ENCODE measurements at places on chromosomes 1 and 21. TPM values are rescaled to one million over a fixed set of nuclear protein-coding genes. Genes with fewer than 3 reads are reported as not detected.

STPG1 gene
- 5.1 TPM for total RNA-seq

PPIAL4G gene
- total RNA-seq: 0.44 TPM

- peaks cover 2% of the 10 kb centered on the region for H3K36me3 ChIP-seq
- H3K4me1 ChIP-seq: peaks cover 12% of the 10 kb centered on the region
- no peak for DNase-seq
- H3K4me3 ChIP-seq: no peak overlapping the region
- no peaks in the 10 kb centered on the region for H3K27me3 ChIP-seq
Measured at GRCh38 chr21:33897739-33898138, 17.9 kb downstream of the ATP5PO start.

DNA sequence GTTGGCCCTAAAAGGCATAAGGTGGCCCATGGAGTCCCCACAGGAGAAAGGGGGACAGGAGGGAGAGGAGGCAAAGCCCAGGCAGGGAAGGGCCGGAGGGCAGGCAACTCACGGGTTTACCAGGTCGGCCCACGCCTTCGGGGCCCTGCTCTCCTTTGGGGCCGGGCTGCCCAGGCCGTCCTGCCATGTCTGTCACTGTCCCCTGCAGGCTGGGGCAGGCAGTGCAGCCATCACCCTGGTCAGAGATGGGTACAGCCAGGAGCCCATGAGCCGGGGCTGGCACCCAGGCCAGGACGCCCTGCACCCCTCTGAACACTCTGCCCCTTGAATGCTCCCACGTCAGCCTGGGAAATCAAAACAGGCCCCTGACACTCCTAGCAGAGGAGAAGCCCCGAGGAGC, 19.8 kb downstream of the COL16A1 start:
- no peaks in the 10 kb centered on the region for H3K4me1 ChIP-seq
- peak; percentile 4 for DNase-seq
- H3K36me3 ChIP-seq: no peaks in the 10 kb centered on the region
- no peak overlapping the region for H3K4me3 ChIP-seq
- no peak overlapping the region for H3K27ac ChIP-seq

DNA sequence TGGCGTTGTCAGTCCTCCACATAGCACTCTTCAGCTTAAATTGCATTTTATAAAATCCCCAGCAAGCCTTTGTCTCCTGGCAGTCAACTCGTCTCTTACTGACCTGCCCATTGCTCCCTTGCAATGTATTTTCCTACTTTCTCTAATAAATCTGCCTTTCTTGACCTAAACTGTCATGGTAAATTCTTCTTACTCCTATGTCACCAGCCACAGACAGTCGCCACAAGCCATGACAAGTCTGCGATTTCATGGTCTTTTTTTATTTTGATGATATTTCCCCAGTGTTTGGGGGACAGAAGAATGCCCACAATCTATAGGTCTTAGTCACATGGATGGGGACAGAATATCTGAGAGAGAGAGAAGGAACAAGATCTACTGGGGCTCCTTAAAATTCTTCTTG, 8.4 kb downstream of the IFNAR2 start:
- no peak overlapping the region for H3K4me3 ChIP-seq
- no peaks in the 10 kb centered on the region for H3K27me3 ChIP-seq
- H3K4me1 ChIP-seq: peaks cover 87% of the 10 kb centered on the region
- DNase-seq: no peak
- H3K27ac ChIP-seq: no peak overlapping the region

DNA sequence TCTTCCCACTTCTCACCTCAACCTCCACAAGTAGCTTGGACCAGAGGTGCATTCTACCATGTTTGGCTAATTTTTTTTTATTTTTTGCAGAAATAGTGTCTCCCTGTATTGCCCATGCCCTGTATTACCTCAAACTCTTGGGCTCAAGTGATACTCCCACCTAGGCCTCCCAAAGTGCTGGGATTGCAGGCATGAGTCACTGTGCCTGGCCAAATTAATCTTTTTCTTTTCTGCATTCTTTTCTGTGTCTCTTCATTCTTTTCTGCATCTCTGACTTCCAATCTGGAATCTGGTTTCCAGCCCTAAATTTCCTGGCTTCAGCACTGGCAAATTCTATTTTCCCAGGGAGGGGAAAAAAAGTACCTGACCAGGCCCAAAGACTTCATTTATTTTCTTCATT, 31.2 kb upstream of the TACSTD2 start:
- no peaks in the 10 kb centered on the region for H3K36me3 ChIP-seq
- no peak overlapping the region for H3K27ac ChIP-seq
- DNase-seq: no peak
- no peaks in the 10 kb centered on the region for H3K4me1 ChIP-seq
- no peak overlapping the region for H3K4me3 ChIP-seq
- peaks cover 9% of the 10 kb centered on the region for H3K27me3 ChIP-seq

GRCh38 chr1:11248169-11248568, 14.2 kb downstream of the MTOR start:
- no peaks in the 10 kb centered on the region for H3K4me1 ChIP-seq
- no peaks in the 10 kb centered on the region for H3K27me3 ChIP-seq
- H3K27ac ChIP-seq: no peak overlapping the region
- no peak for DNase-seq

DNA sequence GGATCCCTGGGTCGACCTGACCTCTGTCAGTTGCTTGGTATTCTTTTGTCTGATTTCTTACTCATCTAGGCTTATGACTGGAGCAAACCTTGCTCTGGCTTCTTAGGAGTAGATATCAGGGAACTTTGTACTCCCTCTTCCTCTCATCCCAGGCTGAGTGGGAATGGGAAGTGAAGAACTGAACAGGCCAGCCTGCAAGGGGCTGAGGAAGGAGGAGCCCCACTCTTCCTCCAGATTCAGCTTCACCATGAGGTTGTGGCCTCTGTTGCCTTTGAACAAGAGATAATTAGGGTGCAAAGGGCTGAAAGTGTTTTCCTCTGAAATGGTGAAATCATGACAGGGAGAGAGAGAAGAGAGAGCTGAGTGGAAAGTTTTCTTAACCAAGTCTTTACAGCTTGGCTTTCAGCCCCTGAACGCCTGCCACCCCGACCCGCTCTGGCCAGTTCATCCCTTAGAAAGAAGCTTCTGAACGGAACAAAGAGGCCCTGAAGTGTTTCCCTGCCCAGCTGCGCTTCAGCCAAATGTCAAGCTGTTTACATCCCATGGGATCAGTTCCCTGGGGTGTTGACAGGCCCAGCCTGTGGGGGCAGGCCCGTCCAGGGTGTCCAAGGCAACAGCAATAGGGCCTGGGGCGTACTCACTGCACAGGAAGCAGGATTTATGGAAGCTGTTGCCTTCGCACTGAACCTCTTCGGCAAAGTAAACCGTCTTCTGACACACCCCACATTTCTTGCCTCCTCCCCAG, 11.2 kb downstream of the CSRP1 start:
- H3K27ac ChIP-seq: no peak overlapping the region
- H3K4me1 ChIP-seq: no peaks in the 10 kb centered on the region
- H3K36me3 ChIP-seq: peaks cover 6% of the 10 kb centered on the region
- DNase-seq: no peak
- no peaks in the 10 kb centered on the region for H3K27me3 ChIP-seq
- H3K4me3 ChIP-seq: no peak overlapping the region

DNA sequence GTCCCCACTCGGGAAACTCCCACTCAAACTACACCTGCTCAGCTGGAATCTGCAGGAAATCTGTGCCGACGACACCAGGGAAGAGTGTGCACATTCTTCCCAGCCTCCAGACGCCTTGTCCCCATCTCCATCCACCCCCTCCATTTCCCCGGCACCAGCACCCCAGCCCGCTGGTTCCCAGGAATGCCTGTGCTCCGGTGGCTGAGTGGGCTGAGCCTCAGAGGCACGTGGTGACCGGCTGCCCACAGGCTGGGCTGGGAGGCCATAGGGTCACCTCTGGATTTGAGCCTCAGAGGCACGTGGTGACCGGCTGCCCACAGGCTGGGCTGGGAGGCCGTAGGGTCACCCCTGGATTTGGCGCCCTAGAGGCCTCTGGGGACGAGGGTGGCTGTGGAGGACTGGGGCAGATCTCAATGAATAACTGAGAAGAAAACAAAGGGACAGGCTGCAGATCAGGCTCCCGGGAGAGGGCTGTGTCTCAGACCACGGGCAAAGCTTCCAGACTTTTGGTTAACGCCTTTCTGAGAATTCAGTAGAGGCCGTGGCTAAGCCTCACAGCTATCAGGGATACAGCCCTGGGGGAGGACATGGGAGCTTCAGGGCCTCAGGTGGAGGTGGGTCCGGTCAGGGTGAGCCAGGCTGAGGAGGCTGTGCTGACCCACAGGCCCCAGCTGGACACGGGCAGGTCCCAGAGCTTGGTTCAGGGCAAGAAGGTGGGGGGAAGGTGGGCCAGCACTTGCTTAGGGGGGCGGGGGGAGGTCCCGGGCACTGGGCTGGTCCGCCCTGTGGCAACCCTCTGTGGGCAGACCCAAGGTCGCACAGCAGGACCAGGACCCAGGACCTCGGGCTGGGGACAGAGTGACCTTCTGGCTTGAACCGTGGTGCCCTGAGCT, 17.3 kb upstream of the TTLL10 start:
- no peaks in the 10 kb centered on the region for H3K27me3 ChIP-seq
- DNase-seq: no peak
- H3K4me1 ChIP-seq: peaks cover 5% of the 10 kb centered on the region

DNA sequence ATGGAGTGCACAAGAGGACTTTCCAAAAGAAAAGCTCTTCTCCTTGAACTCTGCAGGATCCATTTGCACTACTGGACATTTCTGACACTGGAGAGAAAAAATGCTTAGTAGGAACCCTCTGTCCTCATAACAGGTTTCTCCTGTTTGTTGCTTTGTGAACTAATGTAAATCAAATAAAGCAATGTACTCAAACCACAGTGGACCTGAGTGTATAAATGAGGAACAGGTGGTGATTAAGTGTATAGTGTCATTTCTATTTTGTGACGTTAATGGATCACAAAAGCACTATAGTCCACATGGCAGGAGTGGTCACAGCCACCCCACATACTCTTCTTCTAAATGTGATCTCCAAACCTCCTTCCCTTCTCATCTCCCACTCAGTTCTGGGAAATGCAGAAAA, 268.4 kb upstream of the DUSP10 start:
- H3K36me3 ChIP-seq: no peaks in the 10 kb centered on the region
- no peak overlapping the region for H3K27ac ChIP-seq
- DNase-seq: no peak

All from CD8-positive, alpha-beta memory T cell (primary cell).